Activated naive CD4-positive, alpha-beta T cell treated with anti-CD3 and anti-CD28 coated beads, Interleukin-2, amount 50 U/mL, for 16 hours (primary cell): ENCODE measurements at places on chromosomes 2 and 18.

- DNase-seq, result no peak
These were observed 1347.4 kb upstream of the PIK3C3 start for GRCh38 chr18:40607542-40608148.

DNA sequence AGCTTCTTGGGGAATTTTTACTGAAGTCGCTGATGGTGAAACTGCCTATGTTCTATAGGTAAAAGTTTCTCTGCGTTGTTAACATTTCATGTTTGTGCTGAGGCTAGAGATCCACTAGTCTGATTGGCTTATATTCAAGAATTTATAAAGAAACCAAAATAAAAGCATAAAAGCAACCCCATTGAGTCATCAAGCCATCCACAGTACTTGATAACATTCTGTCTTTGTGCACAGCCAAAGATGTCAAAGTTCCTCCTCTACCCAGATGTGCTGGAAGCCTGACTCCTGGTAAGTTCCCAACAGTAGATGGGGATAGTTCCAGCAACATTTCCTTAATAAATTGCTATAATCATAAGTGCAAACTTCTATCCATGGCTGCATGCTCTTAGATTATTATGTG is 107.8 kb downstream of the TANC1 start:
- no peak for DNase-seq

GRCh38 chr2:37367310-37367709 is 22.9 kb downstream of the QPCT start:
- no peak for DNase-seq

- DNase-seq, result no peak
These were observed 42.3 kb upstream of the FAM136A start for GRCh38 chr2:70344195-70344594.

DNA sequence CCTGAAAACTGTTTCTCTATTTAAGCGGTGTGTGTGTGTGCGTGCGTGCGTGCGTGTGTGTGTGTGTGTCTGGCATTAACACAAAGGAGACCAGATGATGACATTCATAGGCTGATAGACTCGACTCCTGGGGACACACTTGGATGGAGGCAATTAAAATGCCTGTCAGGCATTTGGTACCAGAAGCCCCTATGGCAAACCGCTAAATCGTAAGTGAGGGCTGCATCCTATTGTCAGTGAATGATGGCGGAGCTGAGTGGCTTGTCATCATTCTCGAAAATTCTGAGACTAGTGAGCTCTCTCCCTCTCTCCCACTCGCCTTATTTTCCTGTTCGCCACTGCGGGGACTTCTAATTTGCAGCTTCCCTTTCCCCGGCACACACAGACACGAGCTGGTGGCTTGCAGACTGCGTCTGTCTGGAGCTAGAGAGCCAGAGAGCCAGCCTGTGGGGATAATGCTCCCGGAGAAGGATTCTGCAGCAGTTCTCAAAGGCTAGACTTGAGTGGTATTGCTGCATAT is 155.4 kb downstream of the MAP2 start:
- DNase-seq, result no peak
